Activated CD8-positive, alpha-beta T cell treated with anti-CD3 and anti-CD28 coated beads for 36 hours (primary cell): ENCODE measurements at places on chromosomes 6 and 20. TPM values are rescaled to one million over a fixed set of nuclear protein-coding genes. Genes with fewer than 3 reads are reported as not detected.

GRCh38 chr6:164345327-164345726 lies 930.8 kb downstream of the QKI start:
- DNase-seq = no peak

The TOX2 gene
- total RNA-seq = 1.7 TPM

- DNase-seq = peak; percentile 4
Observed at GRCh38 chr20:51700809-51701285, 67.3 kb downstream of the ATP9A start.

The TSBP1 gene
- not detected for total RNA-seq
